ENCODE measurements at places on chromosomes 6 and 20. TPM values are rescaled to one million over a fixed set of nuclear protein-coding genes. Genes with fewer than 3 reads are reported as not detected.

DNA sequence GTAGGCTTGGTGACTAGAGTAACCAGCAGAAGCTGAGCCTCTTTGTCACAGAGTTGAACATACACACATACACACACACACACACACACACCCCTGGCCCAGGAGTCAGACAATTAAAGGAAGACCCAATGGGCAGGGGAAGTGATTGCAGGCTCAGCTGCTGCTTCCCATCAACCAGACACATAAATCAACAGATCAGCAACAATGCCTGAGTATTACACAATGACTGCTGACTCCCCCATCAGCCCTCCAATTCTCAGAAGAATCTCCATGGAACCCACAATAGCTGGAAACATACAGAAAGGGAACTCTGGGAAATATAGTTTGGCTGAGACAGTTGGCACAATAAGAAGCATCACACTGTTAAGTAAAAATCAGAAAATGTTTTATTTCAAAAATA lies 270.4 kb upstream of the PLCB4 start:
- no peak for DNase-seq

DNA sequence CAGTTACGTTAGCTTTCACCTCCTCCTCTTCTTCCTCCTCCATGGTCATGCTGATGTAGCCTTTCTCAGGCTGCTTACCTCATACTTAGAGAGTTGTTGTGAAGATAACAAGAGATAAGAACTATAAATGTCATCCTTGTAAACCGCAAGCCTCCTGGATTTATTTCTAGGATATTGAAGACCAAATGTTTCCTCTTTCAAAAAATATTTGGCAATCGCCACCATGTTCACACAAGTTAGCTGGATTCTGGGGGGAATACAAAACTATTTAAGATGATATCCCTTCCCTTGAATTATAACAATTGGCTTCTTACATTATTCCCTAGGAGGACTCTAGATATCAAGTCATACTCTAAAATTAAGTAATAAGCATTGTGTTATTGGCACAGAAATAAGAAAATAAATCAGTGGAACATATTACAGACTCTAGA lies 99.8 kb upstream of the PLEKHG1 start:
- DNase-seq = no peak

The RUNX2 gene
- 2.6 TPM for total RNA-seq

- DNase-seq = no peak
Measured at GRCh38 chr6:113428702-113429101, 428.4 kb upstream of the MARCKS start.

- no peak for DNase-seq
Measured at GRCh38 chr6:31473780-31474761, 23.9 kb upstream of the MICB start.

The FHL5 gene
- total RNA-seq = 5.5 TPM

- DNase-seq = no peak
Measured at GRCh38 chr20:5024982-5025381, 23.7 kb upstream of the SLC23A2 start.

The PRSS35 gene
- total RNA-seq = not detected

GRCh38 chr20:39651645-39652325 lies 689.6 kb downstream of the DHX35 start:
- no peak for DNase-seq

GRCh38 chr20:16388731-16389130 lies 184.5 kb downstream of the KIF16B start:
- no peak for DNase-seq

- no peak for DNase-seq
Measured at GRCh38 chr6:52661551-52661950, 9.4 kb upstream of the TMEM14A start.

DNA sequence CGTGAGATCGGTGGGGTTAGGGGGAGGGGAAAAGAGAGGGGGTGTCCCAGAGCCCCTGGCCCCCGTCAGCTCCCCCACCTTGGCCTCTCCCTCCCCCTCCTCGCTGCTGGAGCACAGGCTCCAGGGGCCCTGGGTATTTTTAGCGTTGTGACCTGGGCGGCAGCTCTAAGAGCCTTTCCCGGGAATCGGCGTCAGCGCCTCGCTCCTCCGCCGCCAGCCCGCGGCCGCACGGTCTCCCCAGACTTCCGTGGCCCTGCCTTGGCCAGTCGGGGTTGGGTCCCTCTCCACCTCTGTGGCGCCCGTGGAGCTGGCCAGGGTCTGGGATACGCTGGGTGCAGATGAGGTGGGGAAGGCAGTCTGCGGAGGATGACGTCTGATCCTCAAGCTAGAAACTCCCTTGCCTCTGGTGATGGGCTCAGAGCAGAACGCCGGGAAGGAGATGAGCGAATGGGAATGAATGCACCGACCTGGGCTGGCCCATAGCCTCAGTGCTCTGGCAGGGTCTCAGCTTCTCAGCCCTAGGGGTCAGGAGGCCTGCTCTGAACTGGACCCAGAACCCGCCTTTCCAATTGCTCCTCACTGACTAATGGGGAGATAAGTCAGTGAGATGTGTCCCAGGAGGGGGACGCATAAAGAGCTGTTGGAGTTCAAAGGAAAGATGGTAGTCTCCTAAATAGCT lies 883 bp upstream of the DBNDD2 start:
- DNase-seq = no peak

DNA sequence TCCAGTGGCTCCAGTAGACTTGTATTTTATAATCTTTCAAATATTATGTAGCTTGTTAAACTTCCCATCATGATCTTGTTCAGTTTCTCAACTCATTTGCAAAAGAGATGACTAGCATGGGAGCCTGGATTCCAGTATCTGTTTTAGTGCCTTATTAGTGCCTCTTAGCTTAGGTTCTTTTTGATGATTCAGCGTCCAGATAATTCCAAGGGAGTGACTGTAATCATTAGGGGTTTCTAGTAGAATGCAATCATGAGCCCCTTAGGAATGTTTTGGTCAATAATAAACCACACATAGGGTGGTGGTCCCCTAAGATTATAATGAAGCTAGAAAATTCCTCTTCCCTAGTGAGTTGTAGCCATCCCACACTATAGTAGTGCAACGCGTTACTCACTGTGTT lies 7.0 kb downstream of the CD2AP start:
- no peak for DNase-seq

The CD24 gene
- total RNA-seq = 118 TPM

The RIPOR2 gene
- 3.8 TPM for total RNA-seq
